ENCODE measurements at places on chromosomes 12 and 14. TPM values are rescaled to one million over a fixed set of nuclear protein-coding genes. Genes with fewer than 3 reads are reported as not detected.

DNA sequence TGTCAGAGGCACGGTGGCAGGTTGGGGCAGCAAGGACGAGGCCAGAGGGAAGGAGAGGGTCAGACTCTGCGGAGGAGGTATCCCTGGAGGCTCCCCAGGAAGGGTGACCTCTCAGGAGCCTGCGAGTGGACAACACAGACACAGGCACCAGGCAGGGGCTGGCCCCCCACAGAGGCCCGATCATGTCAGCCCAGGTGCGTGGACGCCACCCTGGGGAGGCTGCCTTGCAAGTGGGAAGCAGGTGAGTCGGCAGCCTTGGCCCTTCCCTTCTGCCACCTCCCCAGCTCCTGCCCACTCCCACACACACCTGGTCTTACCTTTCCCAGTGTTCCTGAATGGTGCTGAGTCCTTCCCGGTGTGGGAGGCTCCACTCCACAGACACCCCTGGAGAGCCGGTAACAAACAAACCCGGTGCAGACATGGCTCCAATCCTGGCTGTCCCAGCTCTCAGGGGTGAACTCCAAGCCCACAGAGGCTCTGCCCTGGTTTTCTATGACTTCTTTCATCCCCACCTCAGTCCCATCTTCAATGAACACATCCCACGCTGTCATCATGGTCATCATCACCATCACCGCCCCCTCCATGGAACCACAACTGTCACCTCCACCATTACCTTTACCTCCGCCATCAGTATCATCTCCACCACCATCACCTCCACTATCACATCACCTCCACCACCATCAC, 5.2 kb downstream of the ZBTB42 start:
- DNase-seq = no peak
- H3K36me3 ChIP-seq = no peaks in the 10 kb centered on the region
- H3K27me3 ChIP-seq = no peaks in the 10 kb centered on the region
- H3K4me1 ChIP-seq = peaks cover 14% of the 10 kb centered on the region
- H3K27ac ChIP-seq = no peak overlapping the region

GRCh38 chr14:29444805-29445204, 482.8 kb downstream of the PRKD1 start:
- H3K27ac ChIP-seq = no peak overlapping the region
- no peak for DNase-seq
- H3K4me1 ChIP-seq = no peaks in the 10 kb centered on the region
- no peaks in the 10 kb centered on the region for H3K36me3 ChIP-seq
- H3K27me3 ChIP-seq = no peaks in the 10 kb centered on the region
- H3K4me3 ChIP-seq = no peak overlapping the region

DNA sequence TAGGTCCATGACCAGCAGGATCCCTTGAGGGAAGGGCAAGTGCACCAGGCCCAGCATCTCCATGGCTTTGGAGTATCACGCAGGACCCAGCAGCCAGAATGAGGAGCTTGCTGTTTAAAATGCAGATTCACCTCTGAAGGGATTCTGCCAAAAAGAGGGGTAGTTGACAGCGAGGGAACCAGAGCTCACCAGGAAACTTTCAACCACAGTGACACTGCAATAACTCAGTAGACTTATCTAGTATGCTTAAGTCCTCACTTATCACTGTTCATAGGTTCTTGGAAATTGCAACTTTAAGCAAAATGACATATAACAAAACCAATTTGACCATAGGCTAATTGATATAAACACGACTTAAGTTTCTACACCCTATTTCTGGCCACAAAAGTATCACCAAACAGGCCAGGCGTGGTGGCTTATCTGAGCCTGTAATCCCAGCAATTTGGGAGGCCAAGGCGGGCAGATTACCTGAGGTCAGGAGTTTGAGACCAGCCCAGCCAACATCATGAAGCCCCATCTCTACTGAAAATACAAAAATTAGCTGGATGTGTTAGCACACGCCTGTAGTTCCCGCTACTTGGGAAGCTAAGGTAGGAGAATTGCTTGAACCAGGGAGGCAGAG, 21.4 kb upstream of the CKAP4 start:
- no peak overlapping the region for H3K27ac ChIP-seq
- no peak for DNase-seq
- H3K36me3 ChIP-seq = no peaks in the 10 kb centered on the region
- no peak overlapping the region for H3K4me3 ChIP-seq
- no peaks in the 10 kb centered on the region for H3K27me3 ChIP-seq

DNA sequence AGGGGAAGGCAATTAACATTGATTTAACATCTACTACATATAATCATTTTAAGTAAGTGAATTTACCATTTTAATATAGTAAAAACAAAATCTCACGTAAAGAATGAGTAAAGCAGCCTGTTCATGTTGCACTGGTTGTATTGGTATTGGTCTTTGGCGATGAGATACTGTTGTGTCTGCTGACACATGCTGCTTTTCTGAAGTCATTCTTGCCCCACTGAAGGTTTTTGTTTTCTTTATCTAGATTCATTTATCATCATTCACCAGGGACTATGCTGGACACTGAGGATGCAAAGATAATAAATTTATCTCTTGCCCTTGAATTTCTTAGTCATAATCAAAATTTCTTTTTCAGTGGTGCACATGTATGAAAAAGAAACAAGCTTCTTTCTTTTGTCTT, 246.2 kb upstream of the NPAS3 start:
- no peak for DNase-seq
- no peak overlapping the region for H3K4me3 ChIP-seq
- H3K36me3 ChIP-seq = no peaks in the 10 kb centered on the region
- H3K4me1 ChIP-seq = peaks cover 4% of the 10 kb centered on the region
- H3K27ac ChIP-seq = no peak overlapping the region
- H3K27me3 ChIP-seq = no peaks in the 10 kb centered on the region

The ESPL1 gene
- 0.37 TPM for total RNA-seq
